Muscle of back (tissue), 13 donors: ENCODE measurements at places on chromosomes 3 and 15.

DNA sequence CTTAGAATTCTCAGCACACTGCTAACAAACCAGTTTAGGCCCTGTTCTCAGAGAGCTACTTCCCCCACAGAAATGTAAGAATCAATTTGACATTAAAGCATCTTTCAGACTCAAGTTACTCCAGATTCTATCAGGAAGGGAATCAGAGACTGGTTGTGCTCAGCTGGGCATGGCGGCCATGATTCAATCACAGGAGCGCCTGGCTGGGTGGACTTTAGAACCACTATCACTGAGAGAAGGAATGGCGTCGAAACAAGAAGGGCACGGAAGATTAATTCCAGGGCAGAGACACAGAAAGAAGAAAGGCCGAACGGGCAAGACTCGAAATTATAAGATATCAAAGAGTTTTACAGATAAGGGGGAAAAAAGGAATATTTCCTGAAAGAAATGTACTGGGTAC, 6.2 kb downstream of the TNIK start:
- no peak for DNase-seq

- no peak for DNase-seq
These were observed 2.9 kb downstream of the NRROS start for GRCh38 chr3:196642434-196642833.

DNA sequence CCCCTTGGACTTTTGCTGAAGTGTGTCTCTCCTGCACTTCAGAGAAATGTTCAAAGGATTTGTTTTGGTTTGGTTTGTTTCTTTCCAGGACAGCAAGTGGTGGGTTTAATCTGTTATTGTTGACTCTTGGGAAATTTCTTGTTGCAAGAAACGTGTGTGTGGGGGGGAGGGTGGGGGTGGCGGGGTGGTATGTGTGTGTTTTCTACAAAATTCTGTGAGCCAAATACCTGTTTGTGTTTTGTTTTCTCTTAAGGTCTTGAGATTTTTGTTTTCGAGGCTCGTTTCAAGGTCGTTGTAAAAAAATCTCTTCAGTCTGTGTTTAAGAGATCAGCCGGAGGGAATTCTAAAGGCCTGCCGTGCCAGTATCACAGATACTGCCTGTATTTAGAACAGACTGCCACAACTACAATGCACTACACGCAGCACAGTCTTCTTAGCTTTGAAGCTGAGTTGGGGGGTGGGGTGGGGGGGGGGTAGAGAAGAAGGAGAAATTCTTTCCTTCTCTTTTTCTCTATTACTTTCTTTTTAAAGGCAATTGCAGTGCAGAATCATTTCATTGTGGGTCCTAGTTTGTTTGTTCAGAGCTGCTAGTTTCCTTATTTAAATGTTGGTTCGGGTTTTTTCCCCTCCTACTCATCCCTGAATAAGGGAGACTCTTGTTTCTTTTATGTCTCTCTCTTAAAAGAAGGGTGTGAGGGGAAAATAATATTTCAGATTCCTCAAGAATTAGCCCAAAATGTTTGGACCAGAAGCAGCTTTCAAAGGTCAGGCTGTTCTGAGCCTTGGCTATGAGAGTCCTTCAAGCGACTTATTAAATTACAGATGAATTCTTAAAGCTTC, 1.4 kb upstream of the BCL6 start:
- DNase-seq = peak; percentile 71

- no peak for DNase-seq
These were observed 285.6 kb upstream of the ARHGEF26 start for GRCh38 chr3:153835540-153835939.

GRCh38 chr15:59685737-59686297, 3.3 kb downstream of the BNIP2 start:
- no peak for DNase-seq

DNA sequence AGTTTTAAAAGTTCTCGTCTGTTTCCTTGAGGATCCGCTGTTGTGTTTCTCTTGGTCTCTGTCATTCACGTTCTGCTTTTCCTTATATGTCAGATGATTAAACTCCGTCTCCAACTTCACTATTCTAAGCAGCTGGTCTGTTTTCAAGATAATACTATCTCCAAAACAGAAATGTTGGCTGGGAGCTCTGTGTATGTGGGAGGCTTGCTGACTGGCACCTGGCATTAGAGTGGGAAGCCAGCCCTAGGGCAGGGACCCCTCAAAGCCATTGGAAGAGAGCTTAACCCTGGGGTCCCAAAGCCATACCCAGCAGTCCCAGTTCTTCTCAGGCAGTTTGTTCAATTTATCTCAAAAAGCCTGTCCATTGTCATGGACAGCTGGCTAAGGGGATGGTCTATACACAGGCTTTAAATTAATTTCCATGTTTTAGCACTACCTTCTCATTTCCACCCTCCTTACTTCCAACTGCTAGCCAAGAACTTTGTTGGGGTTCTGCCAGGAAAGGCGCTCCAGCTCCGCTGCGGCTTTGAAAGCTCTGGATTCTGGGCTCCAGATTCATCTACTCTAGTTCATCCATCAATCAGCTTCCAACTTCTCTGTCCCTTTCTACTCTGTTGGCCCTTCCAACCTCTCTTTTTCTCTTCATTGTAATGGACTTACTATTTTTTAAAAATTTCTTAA, 9.2 kb downstream of the BTBD1 start:
- no peak for DNase-seq

- no peak for DNase-seq
These were observed 45.5 kb downstream of the PAQR5 start for GRCh38 chr15:69344238-69344637.

GRCh38 chr3:58214484-58215316, 3.9 kb upstream of the DNASE1L3 start:
- DNase-seq = no peak

- no peak for DNase-seq
These were observed 125.6 kb upstream of the ROPN1 start for GRCh38 chr3:124117486-124117885.

- no peak for DNase-seq
These were observed 152.7 kb downstream of the IL20RB start for GRCh38 chr3:137110392-137110996.
